NCI-H187 treated with DMSO at 0.1 percent for 48 hours (cell line): ENCODE measurements at places on chromosomes 1 and 21.

GRCh38 chr1:205536759-205537361, 32.4 kb downstream of the CDK18 start:
- DNase-seq: no peak

DNA sequence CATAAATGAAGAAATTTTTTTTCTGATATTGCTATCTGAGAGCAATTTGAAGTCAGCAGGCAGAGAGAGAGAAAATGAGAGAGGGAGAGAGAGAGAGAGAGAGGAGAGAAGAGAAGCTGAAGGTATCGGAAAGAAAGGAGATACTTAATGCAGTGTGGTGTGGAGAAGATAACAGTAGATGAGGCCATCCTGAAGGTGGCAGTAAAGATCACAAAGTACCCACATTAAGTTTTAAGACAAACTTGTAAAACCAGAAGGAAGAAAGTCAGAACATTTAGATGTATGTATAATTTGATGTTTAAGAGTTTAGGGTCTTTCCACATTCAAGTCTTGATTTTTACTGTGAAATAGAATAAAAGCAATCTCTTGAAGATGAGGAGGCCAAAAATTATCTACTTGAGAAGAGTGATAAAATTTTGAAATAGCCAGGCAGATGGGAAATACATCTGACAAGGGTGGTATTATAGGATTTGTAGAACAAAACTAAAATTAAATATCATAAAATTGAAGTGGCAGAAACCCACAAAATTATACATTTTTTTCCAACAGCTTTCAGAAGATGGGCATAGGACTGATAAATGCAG, 1753.4 kb downstream of the MRPL39 start:
- DNase-seq: no peak

DNA sequence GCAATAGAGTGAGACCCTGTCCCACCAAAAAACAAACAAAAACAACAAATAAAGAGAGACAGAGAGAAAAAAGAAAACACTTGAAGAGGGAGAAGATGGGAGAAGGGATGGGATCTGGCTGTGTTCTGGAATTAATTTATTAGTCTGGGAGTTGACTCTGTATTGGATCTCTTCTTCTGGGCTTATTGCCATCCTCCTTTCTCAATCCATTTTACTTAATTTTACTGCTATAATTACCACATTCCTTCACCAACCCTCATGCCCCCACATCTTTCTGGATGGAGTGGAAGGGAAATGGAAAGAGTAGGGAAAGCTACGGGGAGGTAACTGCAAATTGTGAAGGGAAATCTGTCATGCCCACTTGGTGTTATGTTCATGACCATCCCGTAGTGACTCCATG, 42.9 kb downstream of the FMN2 start:
- DNase-seq: no peak

DNA sequence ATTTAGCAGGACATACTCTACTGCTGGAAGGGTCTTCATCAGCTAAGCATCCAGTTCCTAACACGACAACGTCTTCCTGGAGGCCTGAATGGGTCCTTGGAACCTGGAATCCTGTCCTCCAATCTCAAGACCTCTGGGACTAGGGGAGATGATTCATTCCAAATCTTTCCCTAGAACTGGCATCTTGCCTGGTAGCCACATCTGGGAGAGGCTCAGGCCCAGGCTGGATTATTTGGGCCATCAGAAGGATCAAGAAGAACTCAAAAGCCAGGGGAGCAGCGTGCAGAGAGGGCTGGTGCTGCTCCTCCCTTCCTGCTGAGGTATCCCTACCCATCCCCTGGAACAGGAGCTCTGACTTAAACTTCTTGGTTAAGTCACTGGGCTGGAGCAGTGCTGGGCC, 2.8 kb upstream of the PHLDA3 start:
- no peak for DNase-seq

GRCh38 chr1:21651214-21652042, 17.7 kb downstream of the RAP1GAP start:
- DNase-seq: no peak

- DNase-seq: no peak
Measured at GRCh38 chr1:55726994-55727393, 511.8 kb upstream of the USP24 start.

DNA sequence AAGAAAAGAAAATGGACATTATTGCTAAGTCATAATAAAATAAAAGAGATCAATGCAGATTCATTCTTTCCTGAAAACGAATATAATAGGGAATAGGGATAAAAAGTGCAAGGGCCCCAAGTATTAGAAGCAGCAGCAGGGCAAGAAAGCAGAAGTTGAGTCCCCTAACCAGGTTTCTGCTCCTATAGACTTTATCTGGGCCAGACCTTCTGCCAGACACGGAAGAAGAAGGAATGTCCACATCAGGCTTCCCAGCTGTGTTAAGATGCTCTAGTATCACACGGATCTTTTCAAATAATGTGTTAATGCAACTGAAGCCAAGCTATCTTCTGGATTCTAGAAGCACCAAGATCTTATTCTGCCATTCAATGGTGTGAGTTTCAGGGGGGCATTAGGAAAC, 26.9 kb downstream of the CD244 start:
- no peak for DNase-seq
